ENCODE measurements at places on chromosomes 1 and 21.

- DNase-seq: no peak
These were observed 23.7 kb downstream of the RNU5D-1 start for GRCh38 chr1:44707112-44707881.

DNA sequence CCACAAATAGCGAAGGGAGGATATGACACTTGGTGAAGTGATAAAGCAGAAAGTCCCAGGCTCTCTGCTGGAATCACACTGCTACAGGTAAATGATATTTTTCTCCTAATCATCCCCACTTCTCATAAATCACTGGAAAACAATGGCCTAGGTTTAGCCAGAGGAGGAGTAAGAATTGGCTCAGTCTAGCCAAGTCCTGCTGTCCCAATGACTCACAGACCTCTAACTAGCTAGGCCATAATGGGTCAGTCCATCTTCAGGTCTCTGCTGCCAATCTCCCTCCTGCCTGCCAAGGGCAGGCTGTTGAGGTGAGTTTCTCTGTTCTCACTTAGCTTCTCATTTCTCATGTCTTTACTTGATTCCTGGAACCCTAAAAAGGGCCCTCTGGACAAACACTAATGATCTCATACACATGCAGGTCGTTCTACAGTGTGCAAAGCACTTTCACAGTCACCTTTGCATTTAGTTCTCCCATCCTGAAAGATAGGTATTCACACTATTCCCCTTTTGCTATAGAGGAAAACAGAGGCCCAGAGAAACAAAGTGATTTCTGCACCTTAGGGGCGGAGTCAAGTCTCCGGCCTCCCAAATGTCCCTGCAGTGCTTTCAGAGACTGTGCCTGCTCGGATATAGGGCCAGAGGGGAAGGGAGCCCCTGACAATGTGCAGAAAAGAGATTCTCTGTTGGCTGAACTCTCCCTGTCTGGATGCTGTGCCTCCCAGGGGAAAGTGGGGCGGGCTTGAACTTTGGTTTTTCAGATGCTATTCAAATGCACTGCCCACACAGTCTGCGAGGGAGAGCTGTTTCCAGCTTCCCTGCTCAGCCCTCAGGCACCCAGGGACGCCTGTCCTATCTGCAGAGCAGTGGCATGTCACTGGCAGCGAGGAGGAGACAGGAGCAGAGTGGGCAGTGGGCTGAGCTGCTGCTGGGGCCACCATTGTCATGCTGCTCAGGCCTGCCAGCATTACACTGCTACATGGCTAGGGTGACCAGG lies 3.9 kb upstream of the CDK18 start:
- DNase-seq: no peak

GRCh38 chr1:107158991-107159390 lies 18.2 kb downstream of the NTNG1 start:
- no peak for DNase-seq

DNA sequence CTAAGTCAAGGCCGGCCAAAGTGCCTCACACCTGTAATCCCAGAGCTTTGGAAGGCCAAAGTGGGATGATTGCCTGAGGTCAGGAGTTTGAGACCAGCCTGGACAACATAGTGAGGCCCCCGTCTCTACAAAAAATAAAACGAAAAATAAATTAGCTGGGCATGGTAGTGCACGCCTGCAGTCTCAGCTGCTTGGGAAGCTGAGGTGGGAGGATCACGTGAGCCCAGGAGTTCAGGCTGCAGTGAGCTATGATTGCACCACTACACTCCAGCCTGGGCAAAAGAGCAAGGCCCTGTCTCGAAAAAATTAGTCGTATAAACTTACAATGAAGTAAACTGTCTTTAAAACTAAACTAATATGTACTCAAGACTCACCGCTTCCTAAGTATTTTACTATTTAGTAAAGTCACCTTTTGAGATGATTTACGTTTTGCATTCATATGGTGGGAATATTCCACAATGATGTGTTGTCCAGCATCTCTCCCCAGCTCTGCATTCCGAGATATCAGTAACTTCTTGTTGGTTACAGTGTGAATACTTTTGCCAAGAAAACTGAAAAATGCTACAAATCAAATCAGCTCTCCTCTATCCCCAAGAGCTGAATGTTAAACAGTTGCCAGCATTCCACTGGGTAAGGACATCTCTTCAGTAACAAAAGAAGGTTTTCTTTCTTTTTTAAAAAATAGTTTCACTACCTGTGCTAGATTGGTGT lies 84.9 kb upstream of the C21orf91 start:
- DNase-seq: no peak

- no peak for DNase-seq
These were observed 73.9 kb downstream of the HLX start for GRCh38 chr1:220952961-220953643.

- no peak for DNase-seq
These were observed 32.5 kb upstream of the FHAD1 start for GRCh38 chr1:15214527-15214926.

DNA sequence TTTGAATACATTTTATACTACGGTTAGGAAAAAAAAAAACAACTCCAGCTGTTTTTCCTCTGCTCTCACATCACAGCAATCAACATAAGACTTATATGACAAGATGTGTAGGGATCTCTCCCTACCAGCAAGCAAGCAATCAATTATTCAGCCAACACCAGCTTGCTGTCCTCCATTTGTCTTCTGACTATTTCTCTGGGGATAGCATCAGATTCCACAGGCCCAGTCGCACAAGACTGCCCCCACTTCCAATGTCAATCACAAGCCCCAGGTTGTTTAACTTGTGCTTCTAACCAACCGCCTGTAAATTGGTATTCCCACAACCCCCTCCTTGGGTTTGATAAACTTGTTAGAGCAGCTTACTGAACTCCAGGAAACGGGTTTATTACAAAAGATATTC lies 873.1 kb upstream of the TMPRSS15 start:
- DNase-seq: no peak

DNA sequence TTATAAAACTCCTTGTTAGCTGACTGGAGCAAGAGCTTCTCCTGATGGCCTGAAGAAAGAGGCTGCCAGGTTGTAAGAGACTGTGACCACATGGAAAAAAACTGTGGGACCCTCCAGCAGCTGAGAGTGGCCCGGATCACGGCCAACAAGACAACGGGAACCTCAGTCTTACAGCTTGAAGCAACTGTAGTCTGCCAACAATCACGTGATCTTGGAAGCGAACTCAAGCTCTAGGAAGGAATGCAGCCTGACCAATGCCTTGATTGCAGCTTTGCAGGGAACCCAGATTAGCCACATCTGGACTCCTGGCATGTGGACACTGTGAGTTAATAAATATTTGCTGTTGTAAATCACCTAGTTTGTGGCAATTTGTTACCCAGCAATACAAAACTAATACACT lies 442.6 kb upstream of the PRMT6 start:
- no peak for DNase-seq

Data from CD4-positive, alpha-beta T cell treated with Interferon alpha-2 for 1 hour (primary cell).